ENCODE measurements at places on chromosomes 2 and 18.

DNA sequence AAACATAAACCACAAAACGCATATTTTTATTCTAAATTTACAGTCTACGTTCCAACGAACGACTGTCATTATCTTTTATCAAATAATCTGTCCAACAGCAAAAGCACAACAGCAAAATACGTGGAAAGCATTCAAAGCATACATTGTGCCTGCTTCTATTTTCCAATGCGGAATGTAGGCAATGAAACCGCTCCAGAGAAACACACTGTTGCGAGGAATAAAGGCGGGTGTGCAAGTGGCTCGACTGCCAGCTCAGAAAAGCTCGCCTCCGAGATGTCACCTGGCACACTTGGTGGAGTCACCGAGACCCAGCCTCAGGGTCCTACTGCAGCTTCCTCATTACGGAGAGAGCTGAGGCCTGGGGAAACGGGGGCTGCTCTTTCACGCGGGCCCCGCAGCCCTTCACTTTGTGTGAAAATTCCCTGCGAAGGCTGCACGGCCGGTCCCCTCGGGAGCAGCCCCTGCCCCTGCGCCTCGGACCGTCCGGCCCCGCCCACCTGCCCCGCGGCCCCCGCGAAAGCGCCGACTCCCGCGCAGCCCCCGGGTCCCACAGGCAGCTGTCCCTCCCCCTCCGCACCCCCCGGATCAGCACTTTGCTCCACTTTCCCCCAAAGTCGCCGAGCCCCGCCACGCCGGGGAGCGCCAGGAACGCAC lies 752 bp downstream of the MGAT4A start:
- peak; percentile 32 for DNase-seq

- peak; percentile 88 for DNase-seq
Measured at GRCh38 chr18:26429535-26430226, 118.7 kb downstream of the KCTD1 start.

- DNase-seq: no peak
Measured at GRCh38 chr2:222299906-222300725, 1.3 kb upstream of the PAX3 start.

GRCh38 chr2:29469516-29469915 lies 354.3 kb downstream of the CLIP4 start:
- no peak for DNase-seq

- DNase-seq: no peak
Measured at GRCh38 chr18:10055125-10055750, 141.4 kb downstream of the VAPA start.

- DNase-seq: no peak
Measured at GRCh38 chr2:191249156-191249813, 4.1 kb downstream of the MYO1B start.

DNA sequence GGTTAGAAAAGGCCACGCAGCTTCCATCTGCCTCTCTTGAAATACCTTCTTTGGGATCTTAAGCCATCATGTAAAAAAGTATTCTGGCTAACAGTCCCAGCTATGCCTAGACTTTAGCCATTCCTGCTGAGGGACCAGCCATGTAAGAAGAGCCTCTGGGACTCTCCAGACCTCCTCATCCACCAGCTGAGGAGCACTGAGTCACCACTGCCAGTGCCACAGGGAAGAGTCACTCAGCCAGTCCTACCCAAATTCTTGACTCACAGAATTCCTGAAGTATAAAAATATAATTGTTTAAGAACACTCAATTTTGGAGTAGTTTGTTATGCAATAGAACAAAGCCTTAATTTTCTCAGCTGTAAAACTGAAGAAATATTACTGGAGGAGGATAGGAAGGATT lies 436.7 kb downstream of the ZEB2 start:
- no peak for DNase-seq

DNA sequence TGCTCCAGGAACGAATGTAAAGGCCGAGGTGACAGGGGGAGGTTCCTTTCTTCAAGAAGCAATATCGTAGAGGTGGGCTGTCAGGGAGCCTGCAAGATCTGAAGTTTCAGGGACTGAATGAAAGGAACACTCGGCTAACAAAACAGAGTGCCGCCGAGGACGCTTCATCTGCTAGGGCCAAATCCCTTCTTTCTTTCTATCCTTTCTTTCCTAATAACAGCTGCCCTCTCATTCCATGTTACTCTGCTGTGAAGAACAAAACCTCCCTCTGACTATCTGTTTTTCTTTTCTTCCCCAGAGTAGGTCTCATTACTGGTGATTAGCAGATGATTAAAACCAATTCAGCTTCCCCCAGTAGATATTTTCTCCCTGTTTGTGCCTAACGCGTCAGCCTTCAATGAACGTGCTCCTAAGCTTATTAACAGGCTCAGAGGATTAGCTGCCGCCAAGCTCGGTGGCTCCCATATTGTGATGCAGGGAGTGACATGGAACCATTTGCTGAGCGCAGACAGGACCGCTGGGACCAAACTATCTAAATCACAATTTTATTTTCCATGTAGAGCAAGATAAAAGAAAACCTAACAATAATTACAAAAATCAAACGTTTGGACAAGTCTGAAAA lies 414.6 kb downstream of the TMEM182 start:
- no peak for DNase-seq

DNA sequence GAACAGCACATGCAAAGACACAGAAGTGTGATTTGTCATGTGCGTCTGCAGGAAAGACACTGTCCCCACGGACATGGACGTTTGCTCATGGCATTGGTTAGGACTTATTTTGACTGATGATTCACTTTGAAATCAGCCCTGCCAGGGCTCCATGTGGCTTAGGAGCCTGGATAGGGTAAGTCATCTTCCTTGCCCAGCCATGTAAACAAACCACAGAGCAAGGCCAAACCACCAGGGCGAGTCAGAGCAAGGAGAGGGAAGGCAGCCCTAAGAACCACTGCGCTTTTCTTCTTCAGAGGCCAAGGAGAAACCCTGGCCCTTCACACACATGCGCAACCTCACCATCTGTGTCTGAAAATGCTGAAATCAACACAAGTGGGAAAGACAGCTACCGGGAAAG lies 88.8 kb downstream of the GFPT1 start:
- DNase-seq: no peak

GRCh38 chr2:218536804-218537494 lies 31.2 kb downstream of the USP37 start:
- no peak for DNase-seq

DNA sequence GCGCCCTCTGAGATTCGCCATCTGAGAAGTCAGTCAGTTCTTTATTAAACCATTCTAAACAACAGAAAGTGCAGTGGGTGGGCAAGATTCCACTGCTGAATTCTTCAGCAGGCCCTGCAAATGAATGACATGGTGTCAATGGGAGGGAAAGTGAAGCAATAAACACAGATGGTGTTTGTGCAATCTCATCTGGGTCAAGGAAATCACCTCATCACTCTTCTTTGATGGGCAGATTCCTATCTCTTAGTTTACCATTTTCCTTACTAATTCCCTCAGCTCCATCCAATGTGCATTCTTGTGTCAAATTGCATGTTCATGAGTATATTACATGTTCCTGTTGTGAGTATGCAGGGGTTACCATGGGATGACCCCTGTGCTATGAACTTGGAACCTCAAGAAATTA lies 100.7 kb upstream of the CYP1B1 start:
- no peak for DNase-seq

GRCh38 chr2:181304011-181304844 lies 153.0 kb upstream of the ITGA4 start:
- no peak for DNase-seq

- no peak for DNase-seq
Measured at GRCh38 chr18:45280481-45281276, 334.6 kb upstream of the SLC14A2 start.

DNA sequence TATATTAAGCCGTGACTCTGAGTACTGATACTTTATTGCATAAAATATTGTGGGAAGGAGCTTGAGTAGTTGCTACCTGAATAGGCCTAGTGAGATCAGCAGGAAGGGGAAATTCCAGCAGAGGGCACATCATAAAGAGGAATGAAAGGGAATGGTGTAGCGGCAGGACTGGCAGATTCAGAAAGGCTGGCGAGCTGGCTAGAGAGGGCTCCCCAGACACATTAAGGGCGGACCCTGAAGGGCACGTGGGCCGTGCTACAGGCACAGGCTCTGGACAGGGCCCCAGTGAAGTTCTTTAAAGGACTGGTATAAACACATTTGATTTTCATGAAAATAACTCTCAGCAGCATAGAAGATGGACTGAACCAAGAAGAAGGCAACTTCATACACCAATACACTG lies 43.0 kb downstream of the PTPN2 start:
- no peak for DNase-seq
